ENCODE measurements at places on chromosomes 4 and X.
A peak's percentile ranks its signal among the peaks of the same experiment; 100 is the strongest.

DNA sequence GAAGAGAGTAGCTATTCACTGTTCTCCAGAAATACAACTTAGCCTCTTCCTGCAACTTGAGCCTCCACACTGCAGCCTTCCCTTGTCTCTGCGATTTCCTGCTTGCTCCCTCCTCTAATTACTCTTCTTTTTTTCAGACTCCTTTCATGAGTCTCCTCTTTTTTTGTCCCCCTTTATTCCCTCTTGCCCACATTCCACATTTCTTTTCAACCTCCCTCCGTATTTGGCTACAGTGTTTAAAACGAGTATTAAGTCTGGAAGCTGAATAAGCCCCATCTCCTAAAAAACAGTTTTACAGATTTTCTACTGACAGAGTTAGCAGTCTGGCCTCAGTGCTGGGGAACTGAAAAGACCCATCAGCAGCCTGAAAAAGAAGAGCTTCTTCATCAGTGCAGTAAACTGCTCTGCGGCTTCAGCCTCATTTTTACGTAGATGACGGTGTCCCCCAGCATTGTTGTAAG, 141.5 kb downstream of the TENM3 start:
- no peak for DNase-seq

- DNase-seq: no peak
These were observed 633 bp upstream of the TRIML2 start for GRCh38 chr4:188110036-188110435.

GRCh38 chrX:118345045-118345463, 852 bp upstream of the WDR44 start:
- peak; percentile 38 for DNase-seq

GRCh38 chr4:61918987-61919386, 718.9 kb downstream of the ADGRL3 start:
- DNase-seq: no peak

DNA sequence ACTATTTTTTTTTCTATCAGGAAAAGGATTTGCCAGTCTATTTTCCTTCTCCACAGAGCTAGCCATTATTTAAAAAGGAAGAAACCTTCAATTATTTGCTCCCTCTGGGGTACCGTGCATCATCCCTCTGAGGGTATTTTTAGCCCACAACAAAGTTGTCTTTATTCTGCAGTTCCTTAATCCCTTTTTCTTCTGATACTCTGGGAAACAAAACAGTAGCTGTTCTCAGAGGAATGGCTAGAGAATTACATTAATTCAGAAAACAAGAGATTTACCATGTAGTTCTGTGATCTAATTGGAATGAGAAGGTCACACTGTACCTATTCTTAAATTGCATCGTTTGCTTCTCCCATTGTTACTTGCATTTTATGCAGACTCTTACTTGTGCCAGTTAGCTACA, 1056.7 kb downstream of the STIM2 start:
- DNase-seq: no peak

GRCh38 chr4:10611673-10612072, 72.9 kb downstream of the CLNK start:
- peak; percentile 75 for DNase-seq

DNA sequence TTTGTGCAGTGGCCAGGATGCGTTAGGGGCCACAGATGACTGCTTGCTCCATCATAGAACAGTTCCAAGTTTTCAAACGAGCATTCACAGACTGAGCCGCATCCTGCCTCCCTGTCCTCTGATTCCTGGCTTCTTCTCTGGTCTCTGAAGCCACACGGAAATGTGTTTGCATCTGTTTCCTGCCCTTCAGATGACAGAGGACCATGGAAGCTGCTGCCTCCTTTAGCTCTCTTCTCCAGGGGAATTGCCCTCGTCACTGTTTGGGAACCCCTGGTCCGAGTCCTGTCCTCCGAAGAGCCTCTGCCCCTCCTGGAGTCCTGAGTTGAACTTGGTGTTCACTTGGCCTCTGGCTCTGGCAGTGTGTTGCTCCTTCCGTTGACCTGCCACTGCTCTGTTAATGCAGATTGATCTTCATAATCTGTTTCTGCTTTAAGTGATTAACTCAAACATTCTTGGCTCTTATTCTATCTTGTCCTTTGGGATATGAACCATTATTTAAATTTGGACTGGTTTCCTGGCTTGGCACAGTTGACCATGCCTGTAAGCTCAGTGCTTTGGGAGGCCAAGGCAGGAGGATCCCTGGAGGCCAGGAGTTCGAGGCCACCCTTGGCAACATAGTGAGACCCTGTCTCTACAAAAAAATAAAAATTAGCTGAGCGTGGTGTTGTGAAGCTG, 96.0 kb downstream of the PTTG2 start:
- DNase-seq: no peak

DNA sequence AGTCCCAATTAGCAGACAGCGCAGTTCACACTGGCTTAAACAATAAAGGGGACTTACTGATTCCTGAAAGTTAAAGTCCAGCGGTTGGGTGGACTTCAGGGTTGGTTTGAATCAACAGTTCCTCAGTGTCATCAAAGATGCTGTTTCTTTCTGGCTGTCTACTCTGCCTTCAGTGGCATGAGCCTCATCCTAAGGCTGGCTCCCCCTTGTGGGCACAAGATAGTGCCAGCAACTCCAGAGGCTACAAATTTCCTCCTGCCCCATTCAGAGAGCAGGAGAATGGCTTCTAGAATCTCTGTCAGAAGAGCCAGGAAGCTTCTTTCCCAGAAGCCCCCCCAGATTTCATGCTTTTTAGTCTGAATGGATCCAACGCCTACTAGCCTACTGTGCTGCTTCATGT, 82.4 kb upstream of the MTM1 start:
- DNase-seq: peak; percentile 58
